ENCODE measurements at places on chromosomes 2 and 18. TPM values are rescaled to one million over a fixed set of nuclear protein-coding genes. Genes with fewer than 3 reads are reported as not detected.

KCNG2 gene
- 0.23 TPM for total RNA-seq

DNA sequence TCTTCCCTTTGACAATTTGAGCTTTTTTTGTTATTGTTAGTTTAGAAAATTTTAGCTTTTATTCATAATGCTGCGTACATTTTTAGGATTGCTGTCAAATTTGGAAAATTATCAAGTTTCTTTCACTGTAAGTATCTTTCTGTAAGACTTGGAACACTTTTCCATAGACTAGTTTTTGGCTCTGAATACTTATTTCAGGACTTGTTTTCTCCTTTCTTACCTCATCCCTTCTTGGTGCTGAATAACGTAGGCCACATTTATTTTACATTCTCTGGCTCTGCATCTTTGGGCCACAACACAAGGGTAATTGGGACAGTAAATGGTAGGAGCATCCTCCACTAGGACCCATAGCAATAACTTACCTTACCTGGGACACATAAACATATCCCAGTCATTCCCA lies 85.1 kb downstream of the CCDC85A start:
- no peak for DNase-seq

HRH4 gene
- total RNA-seq: 0.10 TPM

GRCh38 chr18:23982155-23983079 lies 32.1 kb upstream of the TTC39C start:
- DNase-seq: peak; percentile 87

DNA sequence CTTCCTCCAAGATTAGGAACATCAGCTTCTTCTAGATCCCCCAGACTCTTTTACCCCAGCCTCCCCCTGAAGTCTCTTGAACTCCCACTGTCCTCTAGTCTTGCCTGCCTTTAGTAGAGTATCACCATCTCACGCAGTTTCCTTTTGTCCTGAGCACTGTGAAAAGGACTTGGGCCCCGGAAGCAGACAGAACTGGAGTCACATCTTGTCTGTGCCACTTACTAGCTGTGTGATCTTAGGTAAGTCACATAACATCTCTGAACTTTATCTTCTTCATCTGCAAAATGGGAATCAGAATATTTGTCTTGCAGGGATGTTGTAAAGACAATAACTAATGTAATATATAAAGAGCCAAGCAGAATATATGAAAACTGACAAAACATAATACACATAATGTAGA lies 8.4 kb upstream of the TRABD2A start:
- DNase-seq: no peak

SLC8A1 gene
- total RNA-seq: 35.9 TPM

DNA sequence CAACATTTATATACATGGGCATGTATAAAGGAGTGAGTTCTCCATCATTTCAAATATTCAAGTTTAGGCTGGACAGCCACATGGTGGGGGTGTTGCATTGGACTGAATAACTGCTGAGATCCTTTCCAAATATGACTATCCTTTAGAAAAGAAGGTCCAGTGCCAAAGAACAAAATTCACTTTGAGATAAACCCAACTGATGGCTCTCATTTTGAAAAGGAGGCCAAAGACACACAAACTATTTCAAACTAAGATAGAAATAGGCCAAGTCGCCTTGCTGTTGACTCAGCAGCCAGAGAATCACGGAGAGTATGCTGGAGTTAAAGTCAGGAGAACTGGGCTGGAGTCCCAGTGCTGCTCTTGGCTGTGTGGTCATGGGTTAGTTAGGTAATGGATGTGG lies 204.5 kb upstream of the LRATD1 start:
- peak; percentile 53 for DNase-seq

SIX2 gene
- 6.0 TPM for total RNA-seq

COL3A1 gene
- total RNA-seq: 1,346 TPM
